HS-5 (cell line): ENCODE measurements at places on chromosomes 3 and 15.

- DNase-seq, result no peak
Observed at GRCh38 chr3:50164984-50165909, 10.1 kb downstream of the SEMA3F start.

DNA sequence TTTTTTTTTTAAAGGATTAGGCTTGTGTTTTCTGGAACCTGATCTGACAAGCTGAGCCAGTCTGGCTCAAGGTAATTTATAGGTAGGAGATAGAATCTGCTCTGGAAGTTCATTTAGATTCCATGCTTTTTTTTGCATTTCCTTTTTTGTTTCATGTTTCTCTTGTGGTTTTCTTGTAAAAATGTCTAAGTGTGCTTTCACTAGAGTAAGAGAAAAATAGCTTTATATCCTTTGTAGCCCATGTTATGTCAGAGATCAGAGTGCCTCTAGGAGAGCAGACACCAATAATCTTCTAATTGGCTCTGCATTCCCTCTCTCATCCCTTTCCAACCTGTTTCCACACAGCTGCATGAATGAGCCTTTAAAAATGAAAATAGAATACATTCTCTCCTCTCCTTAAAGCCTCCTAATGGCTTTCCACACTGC, 389.8 kb upstream of the KCNMB2 start:
- no peak for DNase-seq

GRCh38 chr3:189457631-189458412, 173.4 kb upstream of the TP63 start:
- no peak for DNase-seq

DNA sequence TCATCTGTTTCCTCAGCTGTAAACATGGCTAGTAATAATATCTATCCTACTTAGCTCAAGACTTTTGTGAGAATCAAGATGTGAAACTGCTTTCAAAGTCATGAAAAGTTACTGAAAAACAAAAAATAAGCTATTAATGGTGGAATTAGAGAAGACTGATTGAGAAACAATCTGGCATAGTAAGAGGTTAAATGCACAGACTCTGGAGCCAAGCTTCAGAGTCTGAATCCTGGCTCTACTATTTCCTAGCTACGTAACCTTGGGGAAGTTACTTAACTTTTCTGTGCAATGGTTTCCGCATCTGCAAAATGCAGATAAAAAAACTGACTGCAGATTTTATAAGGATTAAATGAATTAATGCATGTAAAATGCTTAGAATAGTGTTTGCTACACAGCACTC, 28.8 kb downstream of the LRRFIP2 start:
- DNase-seq, result no peak

- DNase-seq, result no peak
Observed at GRCh38 chr3:21722301-21722700, 28.7 kb downstream of the ZNF385D start.
